CD4-positive, alpha-beta T cell treated with Interleukin-4 for 4 hours (primary cell): ENCODE measurements at places on chromosomes 12 and 14.

DNA sequence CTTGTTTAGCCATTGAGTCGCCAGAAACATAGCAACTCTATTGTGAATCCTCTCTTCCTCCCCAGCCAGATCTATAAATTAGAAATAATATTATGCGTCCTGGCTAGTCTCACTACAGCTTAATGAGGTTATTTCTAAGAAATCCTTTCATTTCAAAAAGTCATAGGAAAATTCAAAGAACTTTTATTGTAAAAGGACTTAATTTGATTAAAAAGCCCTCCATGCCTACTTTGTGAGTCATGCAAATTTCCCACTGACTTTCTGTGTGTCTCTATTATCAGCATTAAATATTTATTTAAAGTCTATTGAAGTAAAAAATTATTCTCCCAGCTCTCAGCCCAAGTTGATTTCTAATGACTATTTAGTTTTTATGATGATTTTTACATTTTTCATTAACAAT is 160.7 kb downstream of the PHLDA1 start:
- no peak for DNase-seq

GRCh38 chr12:29552994-29553748 is 55.7 kb upstream of the OVCH1 start:
- no peak for DNase-seq

GRCh38 chr12:58889557-58889956 is 30.7 kb downstream of the LRIG3 start:
- DNase-seq: no peak

GRCh38 chr14:28308734-28309133 is 457.9 kb upstream of the FOXG1 start:
- DNase-seq: no peak

GRCh38 chr14:67487937-67488893 is at the start of gene TMEM229B:
TSS of gene TMEM229B (minus strand) at chr14:67488721. CDS start at chr14:67473923, 14,798 bp downstream.
- DNase-seq: peak; percentile 78
